ENCODE measurements at places on chromosomes 12 and 14.

GRCh38 chr14:77290705-77291104 lies 19.7 kb upstream of the NGB start:
- DNase-seq, result no peak

- no peak for DNase-seq
Observed at GRCh38 chr12:106178562-106178961, 39.8 kb upstream of the NUAK1 start.

- DNase-seq, result no peak
Observed at GRCh38 chr12:88035907-88036289, 6.7 kb upstream of the C12orf50 start.

DNA sequence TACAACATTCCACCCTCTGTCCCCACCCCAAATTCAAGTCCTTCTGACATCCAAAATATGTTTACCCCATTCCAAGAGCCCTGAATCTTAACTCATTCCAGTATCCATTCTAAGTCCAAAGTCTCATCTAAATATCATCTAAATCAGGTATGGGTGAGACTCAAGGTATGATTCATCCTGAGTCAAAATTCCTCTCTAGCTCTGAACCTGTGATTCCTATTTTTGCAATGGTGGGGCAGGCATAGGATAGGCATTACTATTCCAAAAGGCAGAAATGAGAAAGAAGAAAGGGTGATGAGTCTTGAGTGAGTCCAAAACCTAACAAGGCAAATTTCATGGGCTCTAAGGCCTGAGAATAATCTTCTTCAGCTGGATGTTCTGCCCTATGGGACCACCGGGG lies 140.3 kb upstream of the FAR2 start:
- DNase-seq, result no peak

GRCh38 chr12:89827592-89827991 lies 119.0 kb upstream of the ATP2B1 start:
- DNase-seq, result no peak

DNA sequence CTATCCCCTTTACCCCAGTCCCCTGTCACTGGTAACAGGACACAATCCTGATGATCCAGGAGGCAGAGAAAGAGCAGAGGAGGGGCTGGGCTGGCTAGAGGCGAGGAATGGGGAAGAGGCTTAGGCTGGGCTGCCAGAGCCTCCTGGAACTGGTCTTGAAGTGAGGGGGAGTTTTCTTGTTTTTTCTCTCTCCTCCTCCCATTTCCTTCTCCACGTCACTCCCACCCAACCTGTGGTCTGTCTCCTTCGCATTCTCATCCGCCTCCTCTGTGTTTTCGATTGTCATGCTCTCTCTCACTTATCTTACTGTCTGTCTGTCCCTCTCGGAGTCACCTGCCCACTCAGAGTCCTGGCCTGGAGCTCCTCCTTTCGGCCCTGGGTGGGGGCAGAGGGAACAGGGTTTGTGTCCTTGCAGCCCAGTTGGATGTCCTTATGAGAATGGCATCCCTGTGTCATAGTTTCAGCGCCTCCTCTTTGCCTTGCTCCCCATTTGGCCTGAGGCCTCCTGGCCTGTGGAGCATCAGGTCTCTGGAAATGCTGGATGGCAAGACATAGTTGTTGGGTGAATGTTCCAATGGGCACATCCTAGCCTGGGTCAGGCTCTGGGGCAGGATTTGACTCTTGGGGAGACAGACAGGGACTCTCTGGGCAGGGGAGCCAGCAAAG lies 3.4 kb upstream of the KRT80 start:
- no peak for DNase-seq

DNA sequence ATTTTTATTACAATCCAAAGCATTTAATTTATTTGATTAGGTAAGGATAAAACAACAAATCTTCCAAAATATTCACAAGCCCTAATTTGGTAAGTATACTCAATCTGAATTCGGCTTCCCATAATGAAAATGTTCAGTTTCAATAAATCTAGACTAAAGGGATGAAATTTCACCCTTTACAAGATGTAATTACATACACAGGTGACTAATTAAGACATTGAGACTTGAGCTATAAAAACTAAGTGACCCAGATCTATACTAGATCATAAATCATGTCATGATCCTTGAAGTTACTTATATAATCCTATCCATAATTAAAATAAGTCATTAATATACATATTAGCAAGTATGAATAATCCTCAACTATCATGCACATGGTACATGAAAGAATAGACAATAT lies 36.6 kb downstream of the LRP6 start:
- DNase-seq, result no peak

DNA sequence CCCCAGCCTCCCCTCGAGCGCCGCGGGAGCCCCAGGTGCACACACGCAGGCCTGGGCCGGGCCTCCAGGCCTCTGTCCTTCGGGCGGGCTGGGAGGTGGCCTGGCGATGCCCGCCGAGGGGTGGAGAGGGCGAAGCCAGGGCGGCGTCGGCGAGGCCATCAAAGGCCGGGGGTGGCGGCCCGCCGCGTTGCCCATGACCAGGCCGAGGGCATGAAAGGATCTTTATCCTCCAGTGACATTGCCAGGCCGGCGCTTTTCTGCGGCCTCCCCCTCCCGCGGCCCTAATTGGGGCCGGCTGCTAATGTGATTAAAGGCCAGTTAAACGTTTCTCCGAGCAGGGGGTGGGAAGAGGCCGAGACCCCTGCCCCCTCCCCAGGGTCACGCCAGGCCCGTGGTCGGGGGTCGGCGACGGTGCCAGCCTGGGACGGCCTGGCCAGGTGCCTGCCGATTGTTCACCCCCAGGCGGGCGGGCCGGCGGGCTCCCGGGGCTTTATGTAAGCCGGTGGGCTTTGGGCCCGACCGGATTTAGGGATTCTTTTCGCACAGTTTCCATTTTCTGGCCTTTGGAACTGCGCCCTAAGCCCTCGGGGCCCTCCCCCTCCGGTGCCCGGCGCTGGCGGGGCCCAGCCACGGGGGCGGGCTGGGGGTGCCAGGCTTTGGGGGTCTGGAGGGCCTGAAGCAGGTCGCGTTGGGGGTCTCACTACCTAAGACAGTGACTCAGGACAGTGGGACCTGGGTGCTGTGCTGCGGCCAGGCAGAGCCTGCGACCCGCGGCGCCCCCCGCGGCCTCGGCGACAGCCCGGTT lies 103.2 kb upstream of the DIO3 start:
- DNase-seq, result no peak

GRCh38 chr14:99936056-99936455 lies 129.2 kb upstream of the EVL start:
- DNase-seq, result no peak

Data from COR-L47 (cell line).